ENCODE measurements at places on chromosomes 13 and 19.

- DNase-seq: no peak
These were observed 29.1 kb downstream of the CEBPG start for GRCh38 chr19:33402421-33403220.

DNA sequence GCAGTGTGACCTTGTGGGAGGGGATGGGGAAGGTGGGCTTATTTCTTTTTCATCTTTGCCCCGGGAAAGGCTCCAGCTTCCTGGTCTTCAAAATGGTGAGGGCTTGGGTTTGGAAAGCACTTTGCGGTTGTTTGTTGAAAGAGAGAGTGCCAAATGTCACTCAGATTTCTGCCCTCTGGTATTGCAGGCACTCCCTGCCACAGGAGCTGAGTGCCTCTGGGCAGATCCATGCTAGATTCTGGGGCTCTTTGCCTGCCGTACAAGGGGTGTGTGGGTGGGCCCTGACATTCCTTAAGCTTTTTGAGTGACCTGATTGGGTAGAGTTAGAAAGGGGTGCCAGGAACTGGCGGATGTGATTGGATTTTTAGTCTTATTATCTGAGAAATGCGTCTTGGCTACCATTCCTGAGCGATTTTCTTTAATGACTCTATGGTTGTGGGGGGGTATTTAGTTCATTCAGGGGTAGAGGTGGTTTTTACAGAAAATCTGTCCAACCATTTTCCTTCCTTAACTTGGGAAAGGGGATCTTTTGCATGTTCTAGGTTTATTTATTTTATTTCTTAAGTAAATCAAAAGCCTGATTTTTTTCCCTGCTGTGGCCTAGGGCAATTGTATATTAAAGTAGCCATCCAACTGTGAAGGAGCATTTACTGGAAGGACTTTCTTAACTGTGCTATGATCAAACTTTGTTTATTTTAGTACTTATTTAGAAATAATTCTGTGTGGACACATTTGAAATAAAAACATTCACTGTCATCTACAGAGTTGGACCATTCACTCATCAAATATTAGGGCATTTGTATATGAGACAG lies 3.2 kb downstream of the ARHGAP35 start:
- DNase-seq: no peak

DNA sequence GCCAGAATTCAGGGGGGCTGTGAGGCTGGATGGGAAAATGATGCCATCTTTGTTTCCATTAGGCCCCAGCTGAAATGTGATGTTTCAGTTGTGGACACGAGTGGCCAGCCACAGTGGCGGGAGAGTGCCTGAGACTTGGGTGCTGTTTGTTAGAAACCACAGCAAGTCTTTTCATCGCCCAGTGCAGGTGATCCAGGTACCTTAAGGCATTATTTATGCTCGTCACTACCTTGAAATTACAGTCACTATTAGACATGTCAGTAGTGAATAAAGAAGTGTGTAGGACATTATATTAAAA lies 82.5 kb upstream of the TM9SF2 start:
- DNase-seq: no peak

- DNase-seq: no peak
These were observed at the start of gene TEX29 for GRCh38 chr13:111319998-111320911. Gene TEX29 (plus strand): TSS chr13:111320642. CDS start chr13:111320891, 249 bp downstream.
